ENCODE measurements at places on chromosomes 12 and 14.

- DNase-seq, result no peak
Measured at GRCh38 chr12:109309381-109310246, 530 bp upstream of the FOXN4 start.

DNA sequence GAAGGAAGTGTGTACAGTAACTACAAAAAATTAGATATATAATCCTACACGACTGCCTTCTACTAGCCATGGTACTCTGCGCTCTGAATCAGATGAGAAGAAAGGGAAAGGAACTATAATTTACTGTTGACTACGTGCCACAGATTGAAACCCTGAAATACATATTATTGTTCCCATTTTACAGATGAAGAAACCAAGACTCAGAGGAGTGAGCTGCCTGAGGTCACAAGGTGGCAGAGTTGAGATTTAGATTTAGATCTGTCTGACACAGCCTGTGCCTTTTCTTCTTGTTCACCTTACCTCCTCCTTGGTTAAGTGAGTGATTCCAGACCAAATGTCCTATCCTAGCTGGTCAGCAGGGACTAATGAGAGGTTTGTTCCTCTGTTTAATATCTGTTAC, 61.6 kb upstream of the OR4E1 start:
- no peak for DNase-seq

- DNase-seq, result no peak
Measured at GRCh38 chr14:75030147-75030546, 21.1 kb downstream of the MLH3 start.

- no peak for DNase-seq
Measured at GRCh38 chr14:36506732-36507614, 13.1 kb downstream of the NKX2-1 start.

DNA sequence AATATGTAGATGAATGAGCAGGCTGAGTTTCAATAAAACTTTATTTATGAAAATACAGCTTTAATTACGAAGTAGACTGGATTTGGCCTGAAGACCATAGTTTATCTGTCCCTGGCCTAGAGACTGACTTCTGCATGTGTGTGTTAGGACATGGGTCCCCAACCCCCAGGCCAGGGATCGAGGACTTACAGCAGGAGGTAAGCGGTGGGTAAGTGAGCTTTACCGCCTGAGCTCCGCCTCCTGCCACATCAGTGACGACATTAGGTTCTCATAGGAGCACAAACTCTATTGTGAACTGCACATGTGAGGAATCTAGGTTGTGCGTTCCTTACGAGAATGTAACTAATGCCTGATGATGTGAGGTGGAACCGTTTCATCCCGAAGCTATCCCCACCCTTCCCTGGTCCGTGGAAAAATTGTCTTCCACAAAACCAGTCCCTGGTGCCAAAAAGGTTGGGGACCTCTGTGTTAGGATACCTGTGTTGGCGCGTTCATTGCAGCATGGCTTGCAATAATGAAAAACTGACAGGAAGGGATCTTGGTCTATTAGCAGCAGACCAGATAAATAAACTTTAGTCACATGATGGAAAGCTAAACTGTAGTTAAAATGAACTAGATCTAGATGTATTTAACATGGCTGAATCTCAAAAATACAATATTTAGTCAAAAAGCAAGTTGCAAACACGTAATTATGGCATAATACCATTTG, 4.1 kb downstream of the GLRX5 start:
- no peak for DNase-seq

DNA sequence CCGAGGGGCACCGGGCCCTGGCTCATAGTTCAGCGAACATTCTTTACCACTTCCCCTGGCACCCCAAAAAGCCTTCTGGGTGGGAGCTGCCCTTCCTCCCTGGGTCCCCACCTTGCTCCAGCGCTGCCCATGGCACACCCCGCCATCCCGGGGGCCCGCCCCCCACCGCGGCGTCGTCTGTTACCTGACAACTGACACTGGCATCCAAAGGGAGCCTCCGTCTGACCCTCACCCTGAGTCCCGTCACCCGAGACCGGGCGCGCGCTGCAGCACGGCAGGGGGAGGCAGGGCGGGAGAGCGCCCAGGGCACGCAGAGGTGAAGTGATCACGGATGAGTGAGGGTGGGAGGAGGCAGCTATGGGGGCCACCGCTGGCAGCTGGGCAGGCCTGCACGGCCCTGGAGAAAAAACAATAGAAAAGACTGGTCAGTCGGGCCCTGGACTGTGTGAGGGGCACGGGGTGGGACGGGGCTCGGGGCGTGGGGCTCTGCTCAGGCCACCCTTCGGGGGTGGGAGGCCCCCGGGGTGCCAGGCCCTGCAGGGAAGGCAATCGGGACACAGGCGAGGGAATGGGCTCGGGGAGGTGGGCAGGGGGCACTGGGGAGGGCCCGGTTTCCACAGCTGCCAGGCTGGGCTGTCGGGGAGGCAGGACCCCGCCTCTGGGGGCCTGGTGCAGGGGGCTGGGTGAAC, 40.7 kb downstream of the BCL11B start:
- DNase-seq, result no peak

DNA sequence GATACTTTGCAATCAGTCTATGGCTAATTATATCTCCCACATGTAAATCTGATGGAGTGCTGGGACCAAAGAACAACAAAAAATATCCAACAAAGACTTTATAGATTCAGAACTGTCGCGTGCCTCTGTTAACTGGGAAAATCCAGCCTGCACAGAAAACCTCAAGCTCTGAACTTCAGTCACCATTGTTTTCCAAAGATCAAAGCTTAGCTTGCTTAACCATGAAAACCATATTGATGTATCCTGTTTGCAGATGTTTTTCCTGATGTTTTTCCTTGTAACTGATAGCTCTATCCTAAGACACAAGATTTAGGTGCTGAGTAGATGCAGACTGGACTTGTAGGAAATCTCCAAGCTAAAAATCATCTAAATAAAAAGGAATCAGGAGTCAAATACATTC, 163.7 kb downstream of the GXYLT1 start:
- no peak for DNase-seq

- DNase-seq, result no peak
Measured at GRCh38 chr12:122013791-122014590, 7.7 kb upstream of the BCL7A start.

DNA sequence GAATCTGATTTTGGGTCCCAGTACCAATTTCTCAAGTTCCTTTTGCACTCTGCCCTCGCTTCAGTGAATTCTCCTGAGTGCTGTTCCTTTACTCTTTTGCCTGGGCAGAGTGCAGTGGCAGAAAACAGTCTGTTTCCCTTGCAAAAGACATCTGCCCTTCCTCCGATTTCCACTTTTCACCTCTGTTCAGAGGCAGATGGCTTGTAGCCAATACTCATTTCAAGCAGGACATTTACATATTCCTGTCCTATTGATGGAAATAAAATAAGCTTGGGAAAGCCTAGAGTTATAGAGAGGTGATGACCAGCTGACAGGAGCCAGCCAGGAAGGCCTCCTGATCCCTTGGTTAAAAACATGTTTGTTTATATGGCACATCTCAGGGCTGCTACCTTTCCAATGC, 111.0 kb downstream of the SLC8A3 start:
- DNase-seq, result no peak

DNA sequence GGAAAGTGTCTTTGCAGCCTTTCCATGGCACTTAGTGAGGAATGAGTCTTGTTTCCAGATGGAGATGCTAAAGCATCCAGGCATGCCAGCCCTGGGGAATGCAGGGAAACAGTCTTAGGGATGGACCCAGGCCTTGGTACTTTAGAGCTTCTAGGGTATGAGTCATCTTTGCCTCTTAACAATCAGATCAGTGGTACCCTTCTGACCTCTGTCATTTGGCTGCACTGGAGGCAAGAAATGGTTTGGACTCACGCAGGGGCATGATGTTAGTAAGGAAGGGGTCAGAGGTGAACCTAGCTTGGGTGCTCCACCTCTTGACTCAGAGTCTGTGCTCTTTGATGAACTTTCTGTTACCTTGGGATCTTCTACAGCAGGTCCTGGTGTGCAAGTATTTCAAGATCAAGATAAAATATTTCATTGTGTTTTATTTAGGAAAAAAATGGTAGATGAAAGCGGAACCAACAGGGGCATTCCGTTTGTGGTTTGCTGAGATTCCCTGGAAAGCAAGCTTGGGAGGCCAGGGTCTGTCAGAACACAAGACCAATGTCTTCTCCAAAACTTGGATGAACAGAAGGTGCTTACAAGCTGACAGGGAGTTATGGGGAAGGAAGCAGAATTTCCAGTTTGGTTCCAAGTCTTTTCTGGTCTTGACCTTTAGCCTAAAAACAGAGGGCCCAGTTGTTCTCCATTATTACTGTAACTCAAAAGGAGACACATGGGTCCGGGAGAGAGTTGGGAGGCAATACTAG, 216.2 kb downstream of the ZFP36L1 start:
- DNase-seq, result no peak

GRCh38 chr14:74855945-74856344, 20.0 kb downstream of the PROX2 start:
- DNase-seq, result no peak

GRCh38 chr12:62865065-62865464, 69.9 kb downstream of the PPM1H start:
- DNase-seq, result peak; percentile 56

GRCh38 chr14:28758253-28758884, 8.2 kb upstream of the FOXG1 start:
- no peak for DNase-seq

- no peak for DNase-seq
Measured at GRCh38 chr12:104410326-104410725, 46.4 kb upstream of the CHST11 start.

DNA sequence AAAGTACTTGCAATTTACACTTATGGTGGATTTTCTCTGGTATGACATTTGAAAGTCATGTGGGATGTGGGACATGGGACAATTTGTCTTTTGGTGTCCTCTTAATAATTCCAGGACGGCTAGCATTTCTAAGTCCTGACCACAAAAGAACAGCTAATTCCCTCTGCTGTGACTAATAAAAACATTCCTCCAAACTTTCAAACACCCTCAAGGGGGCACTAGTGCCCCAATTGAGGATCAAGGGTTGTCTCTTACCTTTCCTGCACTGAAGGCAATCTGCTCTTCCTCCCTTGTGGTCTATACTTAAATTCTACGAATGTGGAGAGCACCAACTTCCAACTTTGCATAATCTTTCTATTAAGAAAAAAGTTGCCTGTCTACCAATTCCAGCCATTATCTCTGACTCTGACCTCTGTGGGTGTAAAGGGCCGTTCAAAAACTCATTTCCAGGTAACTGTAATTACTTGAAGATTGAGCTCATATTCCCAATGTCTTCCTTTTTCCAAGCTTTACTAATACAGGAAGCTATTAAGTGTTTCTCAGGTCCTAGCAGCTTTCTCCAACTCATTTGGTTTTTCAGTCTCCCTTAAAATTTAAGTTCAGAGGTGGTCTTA, 210.2 kb downstream of the PTPRO start:
- no peak for DNase-seq

DNA sequence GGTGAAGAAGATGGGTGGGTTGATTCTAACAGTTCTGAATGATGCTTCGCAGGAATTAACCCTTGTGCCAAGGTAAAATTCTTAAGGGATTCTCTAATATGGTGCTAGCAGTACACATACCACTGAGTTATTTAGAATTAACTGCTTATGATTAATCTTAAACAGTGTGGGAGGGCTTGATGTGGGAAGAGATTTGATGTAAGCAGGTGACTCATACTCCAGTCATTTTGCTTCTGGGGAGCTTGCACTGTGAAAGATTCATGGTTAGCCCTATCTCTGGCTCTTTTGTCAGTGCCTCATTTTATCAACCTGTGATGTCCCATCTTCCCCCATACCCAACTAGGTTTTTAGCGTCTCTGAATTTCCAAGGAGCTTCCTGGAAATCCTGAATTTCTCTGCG, 83.8 kb downstream of the NRXN3 start:
- no peak for DNase-seq

Data from femur (tissue), 1 donor.